ENCODE measurements at places on chromosomes 5 and 9.

GRCh38 chr9:5052838-5053237, 67.8 kb downstream of the JAK2 start:
- DNase-seq: no peak

DNA sequence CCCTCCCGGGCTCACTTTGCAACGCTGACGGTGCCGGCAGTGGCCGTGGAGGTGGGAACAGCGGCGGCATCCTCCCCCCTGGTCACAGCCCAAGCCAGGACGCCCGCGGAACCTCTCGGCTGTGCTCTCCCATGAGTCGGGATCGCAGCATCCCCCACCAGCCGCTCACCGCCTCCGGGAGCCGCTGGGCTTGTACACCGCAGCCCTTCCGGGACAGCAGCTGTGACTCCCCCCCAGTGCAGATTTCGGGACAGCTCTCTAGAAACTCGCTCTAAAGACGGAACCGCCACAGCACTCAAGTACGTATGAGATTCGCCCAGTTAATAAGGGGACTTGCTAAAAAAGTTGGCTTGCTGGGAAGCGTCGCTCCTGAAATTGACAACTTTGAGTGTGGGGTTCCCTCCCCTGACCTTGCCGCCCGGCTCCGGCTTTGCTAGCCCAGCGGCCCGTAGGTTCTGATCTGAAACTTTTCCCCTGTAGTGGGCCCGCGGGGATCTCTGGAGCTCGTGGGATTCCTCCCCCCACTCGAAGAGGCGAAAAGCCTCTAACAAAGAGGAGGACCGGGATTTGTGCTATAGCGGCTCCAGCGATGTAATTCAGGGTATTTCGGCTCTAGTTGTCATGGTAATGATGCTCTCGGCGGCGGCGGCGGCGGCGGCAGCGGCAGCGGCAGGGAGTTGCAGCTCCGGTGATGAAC, 572 bp downstream of the NR4A3 start:
- DNase-seq: peak; percentile 31

DNA sequence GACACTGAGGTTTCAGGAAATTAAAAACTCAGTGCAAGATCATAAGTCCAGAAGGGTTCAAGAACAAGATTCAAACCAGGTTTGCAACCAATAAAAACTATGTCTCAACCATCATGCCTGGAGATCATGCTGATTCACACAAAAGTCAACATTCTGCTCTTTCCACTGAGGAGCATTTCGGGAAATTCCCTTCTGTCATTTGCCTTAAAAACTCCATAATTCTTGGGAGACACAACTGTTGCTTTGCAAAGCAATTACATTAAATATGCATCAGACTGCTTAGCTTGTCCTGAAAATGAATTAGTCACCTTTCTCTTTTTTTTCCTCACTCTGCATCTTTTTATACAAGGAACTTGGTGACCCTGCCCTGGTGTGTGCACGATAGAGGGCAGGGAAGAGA, 275.9 kb upstream of the ZNF462 start:
- no peak for DNase-seq

DNA sequence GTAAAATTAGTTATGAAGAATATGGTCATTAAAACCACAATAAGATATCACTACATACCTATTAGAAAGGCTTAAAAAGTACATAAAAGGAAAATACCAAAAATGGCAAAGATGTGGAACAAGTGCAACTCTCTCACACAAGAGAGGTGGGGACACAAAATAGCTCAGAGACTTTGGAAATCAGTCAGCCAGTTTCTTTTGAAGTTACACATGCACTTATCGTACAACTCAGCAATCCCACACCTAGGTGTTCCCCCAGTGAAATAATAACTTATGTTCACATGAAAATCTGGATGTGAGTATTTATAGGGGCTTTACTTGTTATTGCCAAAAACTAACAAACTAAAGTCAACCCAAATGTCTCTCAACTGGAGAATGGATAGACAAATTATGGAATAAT, 9.8 kb upstream of the RICTOR start:
- DNase-seq: no peak

DNA sequence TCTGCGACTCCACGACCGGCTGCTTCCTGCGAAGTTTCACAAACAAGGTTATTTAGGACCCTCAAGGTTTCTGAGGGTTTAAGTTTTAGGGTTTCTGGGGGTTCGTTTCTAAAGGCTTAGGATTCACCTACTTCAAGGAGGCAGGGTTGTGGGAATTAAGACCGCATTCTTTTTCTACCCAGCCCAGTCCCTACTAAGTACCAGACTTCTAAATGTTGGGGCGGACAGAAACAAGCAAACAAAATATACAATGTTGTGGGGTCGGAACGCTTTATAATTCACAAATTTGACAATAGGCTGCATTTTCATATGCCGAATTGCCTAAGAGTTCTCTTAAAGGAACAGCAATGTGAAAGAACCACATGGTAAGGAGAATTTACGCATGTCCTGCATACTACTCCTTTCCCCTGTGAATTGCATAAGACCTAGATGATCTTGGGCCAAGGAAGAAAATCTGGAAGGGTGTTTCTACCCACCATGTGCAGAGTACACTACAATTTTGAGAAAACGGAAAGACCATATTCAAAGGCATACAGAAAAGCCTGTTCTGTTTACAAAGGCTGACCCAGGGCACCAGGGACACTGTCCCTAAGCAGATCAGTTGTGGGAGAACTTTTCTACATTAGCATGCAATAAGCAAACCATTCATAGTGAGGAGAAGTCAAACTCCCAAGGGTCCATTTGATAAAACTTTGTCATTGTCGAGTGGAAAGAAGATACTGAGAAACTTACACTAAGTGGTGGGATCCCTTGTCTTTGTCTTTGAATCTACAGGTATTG, 457.3 kb downstream of the RAB3C start:
- no peak for DNase-seq

GRCh38 chr9:14442956-14443355, 129.0 kb upstream of the NFIB start:
- DNase-seq: no peak

DNA sequence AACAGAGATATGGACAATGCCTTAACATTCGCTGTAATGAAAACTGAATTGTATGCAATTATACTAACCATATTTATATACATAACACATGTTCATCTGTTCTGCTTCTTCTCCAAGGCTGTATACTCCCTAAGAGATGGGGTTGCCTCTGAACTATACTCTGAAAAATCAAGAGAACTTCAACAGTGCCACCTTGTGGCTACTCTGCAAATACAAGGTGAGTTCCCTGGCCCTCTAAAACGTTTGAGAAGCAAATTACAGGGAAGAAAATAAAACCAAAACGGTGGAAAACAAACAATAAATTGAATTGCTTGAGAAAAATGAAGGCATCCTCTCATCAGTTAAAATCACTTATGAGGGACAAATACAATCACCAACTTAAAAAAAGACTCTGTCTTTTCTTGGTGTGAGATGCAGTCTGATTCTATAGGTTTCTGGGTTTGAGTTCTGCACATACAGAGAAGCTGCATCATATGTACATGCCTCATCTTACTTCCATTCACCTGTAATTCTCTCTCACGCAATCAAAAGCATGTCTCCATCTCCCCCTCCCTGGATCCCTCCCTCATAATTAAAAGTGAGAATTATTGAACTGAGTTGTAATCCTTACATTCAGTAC, 98.6 kb downstream of the FBXW11 start:
- peak; percentile 38 for DNase-seq

GRCh38 chr5:84383816-84384603, 670 bp downstream of the EDIL3 start:
- DNase-seq: peak; percentile 35
